CD4-positive, alpha-beta T cell treated with Interleukin-15 for 4 hours (primary cell): ENCODE measurements at places on chromosomes 5 and 9.

- no peak for DNase-seq
Measured at GRCh38 chr9:113622600-113623400, 159.3 kb downstream of the RGS3 start.

- DNase-seq = no peak
Measured at GRCh38 chr5:150301901-150302300, 804 bp downstream of the ARSI start.

DNA sequence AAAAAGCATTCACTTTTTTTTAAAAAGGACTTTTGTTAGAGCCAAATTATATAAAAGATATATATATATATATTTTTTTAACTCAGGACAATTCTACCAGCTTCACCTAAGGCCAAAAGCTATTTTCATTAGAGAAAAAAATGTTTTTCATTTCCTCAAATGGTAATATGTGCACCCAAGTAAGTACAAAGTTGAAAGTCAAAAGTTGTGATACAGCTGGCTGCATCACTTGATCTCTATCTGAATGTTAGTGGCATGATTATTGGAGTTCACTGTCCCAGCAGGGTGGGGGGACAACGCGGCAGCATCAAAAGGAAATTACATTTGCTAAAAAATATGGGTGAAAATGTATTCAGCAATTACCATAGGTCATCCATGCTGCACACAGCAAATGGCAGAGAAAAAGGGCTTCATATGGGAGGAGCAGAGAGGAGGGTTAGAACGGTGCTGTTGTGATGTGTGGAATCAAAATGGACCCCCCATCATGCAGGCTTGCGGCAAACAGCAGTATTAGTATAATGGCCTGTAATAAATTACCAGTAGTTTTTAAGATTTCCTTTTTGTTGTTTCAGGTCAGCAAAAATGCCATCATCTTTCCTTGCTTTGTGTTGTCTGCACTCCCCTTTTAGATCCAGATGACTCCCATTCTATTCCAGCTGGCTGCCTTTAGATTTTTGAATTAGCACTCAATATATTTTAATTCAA lies 253.7 kb downstream of the MAT2B start:
- DNase-seq = no peak

DNA sequence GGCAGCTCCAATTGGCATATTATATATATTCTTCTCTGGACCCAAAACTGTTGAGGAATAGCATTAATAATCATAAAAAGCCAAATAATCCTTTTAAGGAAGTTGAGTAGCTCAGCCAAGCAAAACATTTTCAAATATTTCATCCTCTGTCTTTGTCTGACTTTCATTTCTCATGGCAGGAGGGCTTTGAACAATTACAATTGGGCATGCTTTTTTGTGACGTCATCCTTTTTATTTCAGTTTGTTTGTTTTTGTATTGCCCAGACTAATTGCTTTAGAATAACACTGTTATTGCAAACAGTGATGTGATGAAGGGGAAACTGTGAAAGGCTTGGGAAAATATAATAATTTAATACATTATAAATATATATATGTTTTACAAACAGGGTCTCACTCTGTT lies 65.2 kb upstream of the MAP1B start:
- DNase-seq = no peak

GRCh38 chr5:149633476-149634350 lies 52.4 kb downstream of the ARHGEF37 start:
- DNase-seq = no peak

- DNase-seq = no peak
Measured at GRCh38 chr9:136605988-136606660, 56.6 kb upstream of the EGFL7 start.

- DNase-seq = no peak
Measured at GRCh38 chr5:52388349-52388748, 399.4 kb upstream of the ITGA1 start.

DNA sequence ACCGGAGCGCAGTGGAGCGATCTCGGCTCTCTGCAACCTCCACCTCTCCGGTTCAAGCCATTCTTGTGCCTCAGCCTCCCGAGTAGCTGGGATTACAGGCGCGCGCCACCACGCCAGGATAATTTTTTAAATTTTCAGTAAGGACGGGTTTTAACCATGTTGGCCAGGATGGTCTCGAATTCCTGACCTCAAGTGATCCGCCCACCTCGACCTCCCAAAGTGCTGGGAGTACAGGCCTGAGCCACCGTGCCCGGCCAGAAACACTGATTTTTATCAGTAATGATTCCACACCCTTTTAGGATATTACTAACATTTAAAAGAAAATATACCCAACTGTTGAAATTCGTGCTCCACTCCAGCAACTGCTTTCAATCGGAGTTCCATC lies 464 bp upstream of the FAM151B start:
- DNase-seq = no peak

DNA sequence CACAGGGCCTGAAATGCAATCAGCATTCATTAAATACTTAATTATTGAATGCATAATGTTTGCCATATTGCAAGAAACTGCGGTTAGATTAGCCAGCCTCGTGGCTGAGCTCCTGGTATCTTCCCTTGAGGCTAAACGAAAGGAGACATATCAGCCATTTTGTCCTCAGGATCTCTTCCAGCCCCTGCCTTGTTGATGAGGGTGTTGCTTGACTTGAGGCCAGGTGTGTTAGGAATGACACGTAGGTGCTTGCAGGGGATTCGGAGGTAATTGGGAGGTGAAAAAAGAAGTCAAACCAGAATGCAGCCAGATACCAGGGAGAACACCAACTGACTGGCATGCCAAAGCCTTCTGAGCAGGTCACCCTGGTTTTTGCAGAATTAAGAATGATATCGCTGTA lies 12.5 kb downstream of the SH3RF2 start:
- DNase-seq = no peak

DNA sequence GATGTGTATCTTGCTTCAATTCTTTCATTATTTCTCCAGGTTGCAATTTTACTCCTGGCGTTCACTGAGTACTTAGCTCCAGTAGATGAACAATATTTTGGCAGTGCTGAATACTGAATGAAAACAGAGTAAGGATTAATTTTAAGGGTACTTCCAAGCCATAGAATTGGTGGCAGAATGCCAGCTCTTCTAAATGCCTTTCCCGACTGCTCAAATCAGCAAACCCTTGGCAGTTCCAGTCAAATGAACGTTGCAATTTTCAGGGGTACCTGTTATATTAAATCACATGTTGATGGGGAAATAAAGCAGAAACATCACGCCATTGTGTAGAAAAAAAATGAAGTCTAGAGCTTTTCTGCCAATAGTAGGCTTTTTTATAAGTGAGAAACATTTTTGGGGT lies 282.4 kb upstream of the RPS23 start:
- DNase-seq = no peak

DNA sequence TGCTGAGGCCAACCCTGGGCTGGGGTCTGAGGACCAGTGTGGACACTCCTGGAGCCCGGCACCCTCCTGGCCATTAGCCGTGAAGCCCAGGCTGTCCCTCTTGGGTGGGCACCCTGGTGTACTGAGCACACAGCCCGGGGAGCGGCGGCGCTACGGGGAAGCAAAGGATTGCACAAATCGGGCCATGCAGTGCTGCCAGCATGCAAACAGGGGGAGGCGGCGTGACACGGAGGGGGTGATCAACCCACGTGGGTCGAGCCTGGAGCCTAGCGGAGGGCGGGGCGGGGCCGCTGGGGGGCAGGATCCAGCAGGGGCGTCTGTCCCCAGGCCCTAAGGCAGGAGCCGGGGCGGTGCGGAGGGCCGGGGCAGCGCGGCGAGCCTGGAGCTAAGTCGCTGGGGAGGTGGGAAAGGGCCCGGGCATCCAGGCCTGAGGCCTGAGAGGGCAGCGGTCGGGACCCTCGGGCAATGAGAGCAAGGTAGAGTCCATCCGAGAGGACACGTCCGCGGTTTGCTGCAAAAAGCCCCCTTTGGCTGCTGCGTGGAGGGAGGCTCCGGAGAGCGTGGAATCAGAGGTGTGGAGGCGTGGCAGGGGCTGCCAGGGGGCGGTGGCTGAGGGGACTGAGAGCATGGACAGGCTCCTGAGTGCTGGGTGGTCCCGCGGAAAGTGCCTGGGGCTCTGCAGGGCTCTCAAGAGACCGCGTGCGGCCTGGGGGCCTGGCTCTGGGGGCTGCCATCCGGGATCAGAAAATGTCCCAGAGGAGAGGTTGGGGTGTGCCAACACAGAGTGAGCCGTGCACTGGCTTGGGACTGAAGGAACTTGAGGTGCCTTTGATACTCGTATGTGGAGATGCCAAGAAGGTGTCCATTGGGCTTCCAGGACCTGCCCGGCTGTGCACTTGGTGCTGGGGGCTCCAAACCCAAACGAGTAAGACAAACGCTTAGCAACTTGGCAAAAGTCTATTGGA lies 94.2 kb downstream of the BARX1 start:
- DNase-seq = no peak

DNA sequence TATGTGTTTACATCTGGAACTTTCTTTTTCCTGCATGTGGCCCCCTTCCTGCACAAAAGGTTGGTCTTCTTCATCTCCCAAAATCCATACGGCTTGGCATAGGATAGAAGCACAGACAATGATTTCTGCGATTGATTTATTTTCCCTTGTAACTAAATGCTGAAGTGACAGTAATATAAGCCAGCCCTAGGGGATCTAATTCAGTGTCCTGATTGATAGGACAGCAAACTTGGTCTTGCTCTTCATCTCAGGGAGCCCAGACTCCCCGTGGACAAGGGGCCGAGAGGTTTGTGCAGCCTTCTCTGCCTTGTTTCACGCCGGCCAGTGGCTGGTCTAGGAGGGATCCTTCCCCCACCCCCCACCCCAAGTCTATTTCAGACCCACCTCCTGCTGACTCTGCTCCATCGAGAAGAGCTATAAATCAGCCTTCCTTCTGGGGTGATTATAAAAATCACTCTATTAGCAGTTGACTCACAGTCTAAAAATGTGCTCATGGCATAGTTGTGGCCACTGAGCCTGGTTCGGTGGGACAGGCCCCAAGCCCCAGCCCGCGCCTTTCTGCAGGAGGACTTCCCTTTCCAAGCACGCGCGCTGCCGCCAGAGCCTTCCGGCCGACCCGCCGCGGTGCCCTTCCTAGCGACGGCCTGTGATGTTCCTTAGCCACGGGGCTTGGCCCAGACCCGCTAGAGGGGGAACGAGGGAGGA lies 89.8 kb upstream of the COL5A1 start:
- no peak for DNase-seq

- no peak for DNase-seq
Measured at GRCh38 chr9:28320616-28321015, 747.3 kb upstream of the C9orf72 start.

DNA sequence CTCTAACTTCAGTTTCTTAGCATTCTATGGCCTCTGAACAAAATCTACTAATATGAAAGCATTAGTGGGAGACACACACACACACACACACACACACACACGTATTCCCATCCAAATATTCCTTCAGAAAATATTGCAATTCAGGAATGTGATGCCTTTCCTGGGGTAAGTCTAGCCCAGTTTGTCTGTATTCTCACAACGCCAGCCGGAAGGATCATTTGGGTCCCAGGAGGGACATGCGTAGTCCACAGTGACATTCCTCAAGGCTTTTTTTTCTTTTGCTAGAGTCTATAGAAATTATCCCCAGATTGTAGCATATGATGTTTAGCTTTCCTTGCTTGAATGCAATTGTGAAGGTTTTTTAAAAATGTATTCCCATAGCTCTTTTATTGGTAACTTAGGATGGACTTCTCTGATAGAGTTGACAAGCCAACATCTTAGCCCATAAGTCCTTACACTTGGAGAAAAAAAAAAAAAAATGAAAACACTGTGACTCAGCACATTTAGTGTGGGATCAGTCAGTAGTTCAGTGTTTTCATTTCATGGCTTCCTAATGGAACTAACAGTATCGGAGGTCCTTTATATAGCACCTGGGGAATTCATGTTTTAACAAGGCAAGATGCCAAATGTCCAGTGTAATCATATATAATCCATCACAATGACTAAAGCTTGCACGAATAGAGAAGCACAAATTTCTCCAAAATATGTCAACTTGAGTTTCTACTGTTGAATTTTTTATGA lies 316.5 kb downstream of the DIRAS2 start:
- no peak for DNase-seq

DNA sequence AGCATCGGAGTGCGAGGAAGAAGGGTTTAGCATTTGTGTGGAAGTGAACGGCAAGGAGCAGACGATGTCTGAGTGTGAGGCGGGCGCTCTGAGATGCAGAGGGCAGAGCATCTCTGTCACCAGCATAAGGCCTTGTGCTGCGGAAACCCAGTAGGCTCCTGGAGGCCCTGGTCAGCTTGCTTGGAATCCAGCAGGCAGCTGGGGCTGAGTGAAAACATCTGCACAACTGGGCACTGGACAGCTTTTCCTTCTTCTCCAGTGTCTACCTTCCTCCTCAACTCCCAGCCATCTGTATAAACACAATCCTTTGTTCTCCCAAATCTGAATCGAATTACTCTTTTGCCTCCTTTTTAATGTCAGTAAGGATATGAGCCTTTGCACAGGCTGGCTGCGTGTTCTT lies 72.1 kb downstream of the C7 start:
- DNase-seq = no peak

- DNase-seq = no peak
Measured at GRCh38 chr5:14081791-14082190, 61.4 kb upstream of the TRIO start.

GRCh38 chr5:157196045-157196444 lies 15.4 kb downstream of the ITK start:
- DNase-seq = peak; percentile 68

- no peak for DNase-seq
Measured at GRCh38 chr9:8613346-8613825, 813.8 kb upstream of the DMAC1 start.

- DNase-seq = no peak
Measured at GRCh38 chr5:18203296-18203695, 569.0 kb downstream of the TAF11L14 start.
